HT1080 (cell line): ENCODE measurements at places on chromosomes 4 and X. TPM values are rescaled to one million over a fixed set of nuclear protein-coding genes. Genes with fewer than 3 reads are reported as not detected.

Gene GPC4
- total RNA-seq: 0.29 and 0.30 TPM in 2 replicates

Gene CXCL11
- not detected in 2 replicates for total RNA-seq

Gene CLDN34
- not detected in 2 replicates for total RNA-seq

Gene SGMS2
- 13.8 and 20.8 TPM in 2 replicates for total RNA-seq

Gene HADH
- total RNA-seq: 7.4 and 10.8 TPM in 2 replicates

Gene MTM1
- 4.9 and 6.4 TPM in 2 replicates for total RNA-seq

GRCh38 chr4:1612278-1613098, 71.6 kb downstream of the FAM53A start:
- DNase-seq: no peak

DNA sequence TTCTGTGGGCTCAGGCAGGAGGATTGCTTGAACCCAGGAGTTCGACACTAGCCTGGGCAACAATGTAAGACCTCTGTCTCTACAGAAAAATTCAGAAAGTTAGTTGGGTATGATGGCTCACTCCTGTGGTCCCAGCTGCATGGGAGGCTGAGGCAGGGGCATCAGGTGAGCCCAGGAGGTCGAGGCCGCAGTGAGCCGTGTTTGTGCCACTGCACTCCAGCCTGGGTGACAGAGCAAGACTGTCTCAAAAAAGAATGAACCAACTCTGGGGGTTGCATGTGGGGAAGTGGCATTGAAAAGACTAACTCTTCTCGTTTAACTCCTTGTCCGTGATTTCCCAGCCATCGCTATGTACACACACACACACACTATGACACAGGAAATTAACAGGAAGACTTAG, 26.9 kb downstream of the ENOPH1 start:
- no peak for DNase-seq

- DNase-seq: no peak
Measured at GRCh38 chr4:36553453-36553852, 272.0 kb downstream of the DTHD1 start.

GRCh38 chr4:26912810-26913209, 52.2 kb downstream of the STIM2 start:
- no peak for DNase-seq

- DNase-seq: no peak
Measured at GRCh38 chr4:148095346-148095923, 346.8 kb downstream of the NR3C2 start.

GRCh38 chr4:14083150-14083549, 455.6 kb upstream of the BOD1L1 start:
- DNase-seq: no peak

- DNase-seq: no peak
Measured at GRCh38 chrX:132063862-132064261, 40.8 kb downstream of the STK26 start.

- no peak for DNase-seq
Measured at GRCh38 chrX:91331476-91331875, 103.2 kb upstream of the PABPC5 start.

GRCh38 chr4:37891260-37892159, 626 bp downstream of the TBC1D1 start:
- DNase-seq: peak; percentile 21

- no peak for DNase-seq
Measured at GRCh38 chr4:7777871-7778509, 161.7 kb downstream of the AFAP1 start.

- peak; percentile 7 for DNase-seq
Measured at GRCh38 chr4:182192511-182193181, 50.6 kb upstream of the TENM3 start.

DNA sequence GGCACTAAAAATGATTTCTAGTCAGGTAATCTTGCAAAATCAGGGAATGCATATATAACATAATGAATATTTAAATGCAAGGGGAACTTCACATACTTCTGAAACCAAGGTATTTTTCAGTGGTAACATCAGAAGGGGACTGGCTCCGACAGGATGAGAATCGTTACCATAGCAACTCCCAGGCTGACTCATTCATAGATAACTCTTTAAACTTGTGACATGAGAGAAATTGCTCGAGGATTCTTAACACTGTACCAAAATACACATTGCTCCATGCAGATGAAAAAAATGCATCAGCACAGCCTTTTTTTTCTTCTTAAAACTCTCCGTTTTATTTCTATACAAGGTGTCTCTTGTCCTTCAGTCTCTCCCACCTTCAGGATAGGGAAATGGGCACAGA, 114.3 kb downstream of the GABRB1 start:
- DNase-seq: peak; percentile 78

DNA sequence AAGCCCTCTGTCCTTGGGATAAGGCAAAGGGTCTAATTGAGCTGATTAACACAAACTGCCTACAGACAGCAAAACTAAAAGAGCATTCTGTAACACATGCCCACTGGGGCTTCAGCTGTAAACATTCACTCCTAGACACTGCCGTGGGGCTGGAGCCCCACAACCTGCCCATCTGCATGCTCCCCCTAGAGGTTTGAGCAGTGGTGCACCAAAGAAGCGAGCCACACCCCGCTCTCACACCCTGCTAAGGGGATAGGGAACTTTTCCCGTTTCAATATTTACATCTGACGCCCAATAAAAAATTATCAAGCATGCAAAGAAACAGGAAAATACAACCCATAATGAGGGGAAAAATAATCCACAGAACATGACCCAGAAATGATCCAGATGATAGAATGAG, 46.9 kb upstream of the HSD17B10 start:
- DNase-seq: peak; percentile 6

GRCh38 chr4:128880662-128881061, 71.2 kb downstream of the JADE1 start:
- no peak for DNase-seq

- DNase-seq: no peak
Measured at GRCh38 chr4:160316036-160316435, 1213.2 kb downstream of the RAPGEF2 start.

DNA sequence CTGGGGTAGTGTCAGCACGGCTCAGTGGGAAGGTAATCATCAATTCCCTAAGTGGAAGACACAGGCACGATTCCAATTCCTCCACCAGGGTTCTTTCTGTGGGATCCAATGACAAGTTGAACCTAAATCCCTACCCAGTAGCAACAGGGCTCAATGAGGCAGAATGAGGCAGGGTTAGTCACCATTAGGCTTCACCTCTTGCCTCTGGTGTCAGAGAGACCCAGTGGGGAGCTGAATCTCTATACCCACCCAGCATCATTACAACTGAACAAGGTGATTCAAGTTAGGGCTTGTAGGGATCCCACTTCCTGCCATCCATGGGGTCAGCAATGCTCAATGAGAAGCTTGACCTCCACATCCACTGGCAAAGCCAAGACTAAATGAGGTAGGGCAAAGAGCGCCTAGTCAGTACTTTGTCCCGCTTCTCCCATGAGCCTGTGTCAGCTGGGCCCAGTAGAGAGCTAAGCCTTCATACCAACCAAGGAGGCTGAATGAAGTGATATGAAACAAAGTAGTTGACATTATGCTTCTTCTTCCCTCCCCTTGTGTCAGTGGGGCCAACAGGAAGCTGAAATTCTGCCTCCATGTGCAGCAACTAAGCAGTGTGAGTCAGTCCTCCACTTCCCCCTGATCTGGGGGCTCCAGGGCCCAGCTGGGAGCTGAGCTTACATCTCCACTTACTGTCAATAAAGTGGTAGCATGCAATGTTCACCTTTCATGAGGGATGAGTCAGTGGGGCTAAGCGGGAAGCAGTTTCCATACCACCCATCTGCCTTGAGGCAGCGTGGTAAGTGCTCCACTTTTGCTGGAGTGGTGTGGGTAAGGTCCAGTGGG, 36.4 kb upstream of the RBM41 start:
- peak; percentile 50 for DNase-seq

DNA sequence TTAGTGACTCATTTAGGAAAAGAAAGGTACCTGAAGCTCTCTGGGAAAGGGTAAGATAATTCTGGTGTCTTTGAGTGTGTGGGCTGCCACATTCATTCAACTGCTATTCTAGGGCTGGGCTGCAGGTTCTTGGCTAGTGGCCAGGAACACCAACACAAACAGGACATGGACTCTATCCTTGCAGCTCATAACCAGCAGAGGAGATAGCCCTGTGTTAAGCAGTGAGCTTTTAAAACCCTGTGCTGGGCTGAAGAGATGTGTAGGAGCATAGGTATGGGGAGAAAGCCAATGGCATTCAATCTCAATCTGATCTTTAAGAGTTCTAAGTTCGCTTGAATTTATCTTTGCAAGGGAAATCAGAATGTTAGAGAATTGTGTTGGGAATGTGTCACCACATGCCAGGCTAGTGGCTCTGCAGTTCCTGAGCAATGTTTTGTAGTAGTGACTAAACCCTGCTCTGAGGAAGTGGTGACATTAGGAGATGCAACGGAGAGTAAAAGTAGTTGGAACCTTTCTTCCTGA, 39.2 kb downstream of the SGMS2 start:
- DNase-seq: peak; percentile 59

DNA sequence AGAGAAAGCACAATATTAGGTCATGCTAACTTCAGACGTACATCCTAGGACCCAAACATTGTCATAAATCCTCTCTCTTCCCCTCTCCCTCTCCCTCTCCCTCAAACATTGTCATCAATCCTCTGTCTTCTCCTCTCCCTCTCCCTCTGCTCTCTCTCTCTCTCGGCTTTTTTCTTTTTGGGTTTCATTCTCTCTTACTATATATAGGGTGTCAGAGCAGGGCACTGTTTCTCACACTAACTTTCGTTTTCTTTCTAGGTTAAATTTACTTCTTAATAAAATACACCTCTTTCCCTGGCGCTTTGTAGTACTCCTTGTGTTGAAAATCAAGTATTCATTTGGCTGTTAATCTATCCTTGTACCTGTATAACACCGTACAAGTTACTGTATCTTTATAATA, 37.0 kb upstream of the HERC5 start:
- no peak for DNase-seq

DNA sequence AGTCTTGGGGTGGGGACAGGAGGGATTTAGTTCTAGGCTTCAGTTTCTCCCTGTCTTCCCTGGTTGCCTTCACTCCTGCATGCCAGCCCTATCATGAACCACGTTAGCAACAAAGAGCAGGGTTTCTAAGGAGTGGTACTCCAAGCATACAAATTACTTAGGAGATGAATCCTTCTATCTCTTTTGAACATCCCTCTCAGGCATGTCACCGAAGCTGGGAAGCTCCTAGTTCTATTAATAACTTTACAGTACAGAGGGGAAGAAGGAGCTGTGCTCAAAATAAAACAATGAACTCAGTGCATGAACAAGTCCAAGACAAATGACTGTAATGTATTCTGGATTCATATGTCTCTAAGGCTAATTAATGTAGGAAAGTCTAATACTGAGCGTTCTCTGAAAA, 450.6 kb upstream of the RASGEF1B start:
- DNase-seq: no peak
